ENCODE measurements at places on chromosomes 7 and 10.
A peak's percentile ranks its signal among the peaks of the same experiment; 100 is the strongest.

DNA sequence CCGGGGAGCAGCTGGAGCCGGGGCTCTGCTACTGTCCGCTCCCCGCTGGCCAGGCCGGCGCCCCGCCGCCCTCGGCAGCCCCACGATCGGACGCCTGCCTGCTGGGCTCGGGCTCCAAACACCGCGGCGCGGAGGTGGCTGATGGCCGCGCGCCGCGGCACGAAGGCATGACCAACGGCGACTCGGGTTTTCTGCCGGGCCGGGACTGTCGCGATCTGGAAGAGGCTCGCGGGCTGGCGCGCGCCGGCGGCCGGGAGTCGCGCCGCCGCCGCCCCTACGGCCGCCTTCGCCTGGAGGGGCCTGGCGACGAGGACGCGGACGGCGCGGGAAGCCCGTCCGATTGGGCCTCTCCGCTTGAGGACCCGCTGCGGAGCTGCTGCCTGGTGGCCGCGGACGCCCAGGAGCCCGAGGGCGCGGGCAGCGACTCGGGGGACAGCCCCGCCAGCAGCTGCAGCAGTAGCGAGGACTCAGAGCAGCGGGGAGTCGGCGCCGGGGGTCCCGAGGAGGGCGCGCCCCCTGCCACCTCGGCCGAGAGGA lies 570 bp downstream of the TBC1D12 start:
- no peak for DNase-seq

DNA sequence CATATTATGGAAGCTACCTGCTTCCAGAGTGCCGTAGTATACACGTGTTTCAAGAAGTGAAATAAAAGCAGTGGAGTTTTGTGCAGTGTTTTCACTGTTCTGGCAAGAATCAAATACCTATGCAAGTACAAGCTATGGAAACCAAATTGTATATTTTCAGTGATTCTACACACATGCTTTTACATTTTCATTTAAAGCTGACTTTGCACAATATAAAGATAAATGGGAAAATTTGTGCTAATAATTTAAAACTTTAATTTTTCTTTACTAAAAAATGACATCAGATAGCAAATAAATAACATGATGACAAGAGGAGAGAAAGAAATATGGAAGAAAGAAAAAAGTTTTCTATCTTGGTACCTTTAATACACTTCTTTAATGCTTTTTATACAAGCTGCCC lies 393.7 kb upstream of the NPVF start:
- no peak for DNase-seq

DNA sequence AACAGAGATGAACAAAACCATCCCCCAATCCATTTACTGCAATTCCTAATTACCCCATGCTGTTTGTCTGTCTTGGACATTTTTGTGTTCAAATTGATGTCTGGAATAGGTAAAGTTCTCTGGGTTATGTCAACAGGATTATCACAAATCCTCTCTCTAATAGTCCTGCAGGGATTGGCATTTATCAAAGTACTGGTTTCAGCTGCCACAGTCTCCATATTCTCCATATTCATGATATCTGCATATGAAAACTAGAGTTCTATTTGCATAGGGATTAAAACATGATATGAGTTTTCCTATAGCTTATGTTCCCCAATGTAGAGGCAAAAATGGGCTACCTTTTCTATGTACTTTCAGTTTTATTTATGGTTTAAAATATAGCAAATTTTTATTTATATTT lies 355.8 kb downstream of the ADRA2A start:
- DNase-seq = no peak

GRCh38 chr10:1137499-1138163 lies 81.4 kb downstream of the WDR37 start:
- DNase-seq = no peak

- DNase-seq = no peak
Measured at GRCh38 chr10:96863922-96864543, 31.9 kb downstream of the LCOR start.

GRCh38 chr7:109449760-109450159 lies 880.1 kb downstream of the DNAJB9 start:
- DNase-seq = no peak

GRCh38 chr7:140026935-140027334 lies 35.8 kb downstream of the PARP12 start:
- no peak for DNase-seq

- DNase-seq = no peak
Measured at GRCh38 chr10:30853066-30853465, 178.6 kb downstream of the ZNF438 start.

DNA sequence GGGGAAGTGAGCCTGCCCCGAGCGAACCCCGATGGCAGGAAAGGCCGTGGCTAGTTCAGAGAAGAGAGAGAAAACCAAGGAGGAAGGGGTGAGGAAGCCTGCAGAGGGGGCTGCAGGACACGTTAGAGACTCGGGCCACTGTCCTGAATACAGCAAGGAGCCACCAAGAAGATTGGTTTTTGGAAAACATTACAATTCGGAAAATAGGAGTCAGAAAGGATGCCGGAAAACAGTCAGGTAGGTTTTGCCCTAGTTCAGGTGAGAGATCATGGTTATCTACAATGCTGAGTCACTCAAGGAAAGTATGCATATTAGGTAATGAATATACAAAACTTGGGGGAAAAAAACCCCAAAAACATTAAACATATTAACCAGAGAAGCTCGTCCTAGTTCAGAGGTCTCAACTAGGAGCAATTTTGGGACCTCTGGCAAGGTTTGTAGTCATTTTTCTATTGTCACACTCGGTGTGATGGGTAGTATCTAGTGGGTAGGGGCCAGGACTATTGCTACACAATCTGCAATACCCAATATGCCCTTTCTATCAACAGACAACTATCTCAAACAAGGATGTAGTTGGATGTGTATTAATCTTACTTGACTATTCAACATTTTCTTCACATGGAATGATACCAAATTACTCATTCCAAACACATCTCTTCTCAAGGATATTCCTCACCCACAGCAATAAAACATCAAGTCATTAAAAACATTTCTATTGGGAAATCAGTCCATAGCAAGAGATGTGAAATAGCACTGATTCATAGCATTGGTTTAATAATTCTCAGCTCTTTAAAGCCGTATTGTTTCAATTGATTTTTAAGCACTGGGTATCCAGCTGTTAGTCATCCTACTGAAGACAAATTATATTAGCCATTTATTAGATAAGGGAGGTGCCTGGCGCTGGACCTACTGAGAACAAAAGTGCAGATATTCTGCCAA lies 74.4 kb upstream of the RSU1 start:
- DNase-seq = no peak

DNA sequence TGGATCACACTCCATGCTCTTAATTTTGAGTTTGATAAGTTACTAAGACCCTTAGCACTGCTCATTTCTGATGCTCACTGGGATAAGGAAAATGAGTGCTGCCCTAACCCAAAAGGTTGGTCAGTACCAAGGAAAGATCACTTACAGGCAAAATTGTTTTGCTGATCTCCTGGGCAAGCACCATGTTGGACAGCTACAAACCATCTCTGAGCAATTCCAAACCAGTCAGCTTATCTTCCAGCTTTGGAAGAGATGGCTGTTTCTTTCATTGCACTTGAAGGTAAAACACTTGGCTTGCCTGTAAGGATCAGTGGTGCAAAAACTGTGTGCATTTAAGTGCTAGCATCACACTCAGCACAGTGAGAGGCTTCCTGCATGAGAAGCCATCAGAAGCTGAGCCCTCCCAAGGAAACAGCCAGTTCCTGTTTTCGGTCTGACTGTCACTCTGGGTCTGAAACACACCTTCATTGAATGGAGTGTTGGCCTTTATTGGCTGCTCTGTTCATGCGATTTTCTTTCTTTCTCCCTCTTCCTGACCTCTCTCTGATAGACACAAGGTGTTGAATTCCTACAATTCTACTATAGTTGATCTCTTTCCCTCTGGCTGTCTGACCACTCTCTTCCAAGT lies 126.4 kb upstream of the GHITM start:
- no peak for DNase-seq

DNA sequence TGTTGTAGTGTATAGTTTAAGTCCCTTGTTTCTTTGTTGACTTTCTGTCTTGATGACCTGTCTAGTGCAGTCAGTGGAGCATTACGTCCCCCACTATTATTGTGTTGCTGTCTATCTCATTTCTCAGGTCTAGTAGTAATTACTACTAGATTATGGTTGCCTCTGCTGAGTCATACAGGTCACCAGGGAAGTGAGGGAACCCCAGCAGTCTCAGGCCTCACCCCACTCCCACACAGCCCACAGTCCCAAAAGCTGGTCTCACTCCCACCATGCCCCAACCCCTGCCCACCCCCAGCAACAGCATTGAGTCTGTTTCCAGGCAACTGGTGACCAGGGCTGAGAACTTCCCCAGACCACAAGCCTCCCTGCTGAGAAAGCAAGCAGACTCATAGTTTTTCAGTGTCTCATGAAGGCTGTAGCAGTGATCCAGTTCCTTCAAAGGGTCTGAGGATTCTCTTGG lies 88.0 kb downstream of the PLXDC2 start:
- DNase-seq = no peak

DNA sequence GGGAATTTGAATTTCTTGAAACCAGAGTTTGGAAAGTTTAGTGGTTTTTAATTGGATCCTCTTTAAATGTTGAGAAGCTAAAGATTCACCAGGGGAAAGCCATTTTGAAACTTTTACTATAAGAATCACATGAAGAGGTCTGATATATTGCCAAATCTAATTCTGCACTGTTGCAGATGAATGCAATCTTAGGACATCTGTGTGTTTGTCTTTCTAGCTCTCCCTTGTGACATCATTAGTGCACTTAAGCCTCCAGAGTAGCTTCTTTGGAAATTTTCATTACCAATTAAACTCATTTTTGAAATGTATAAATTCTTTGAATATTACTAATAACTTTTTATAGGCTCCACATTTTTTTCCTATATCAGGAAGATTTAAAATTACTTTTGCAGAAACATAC lies 160.2 kb downstream of the BICC1 start:
- no peak for DNase-seq

DNA sequence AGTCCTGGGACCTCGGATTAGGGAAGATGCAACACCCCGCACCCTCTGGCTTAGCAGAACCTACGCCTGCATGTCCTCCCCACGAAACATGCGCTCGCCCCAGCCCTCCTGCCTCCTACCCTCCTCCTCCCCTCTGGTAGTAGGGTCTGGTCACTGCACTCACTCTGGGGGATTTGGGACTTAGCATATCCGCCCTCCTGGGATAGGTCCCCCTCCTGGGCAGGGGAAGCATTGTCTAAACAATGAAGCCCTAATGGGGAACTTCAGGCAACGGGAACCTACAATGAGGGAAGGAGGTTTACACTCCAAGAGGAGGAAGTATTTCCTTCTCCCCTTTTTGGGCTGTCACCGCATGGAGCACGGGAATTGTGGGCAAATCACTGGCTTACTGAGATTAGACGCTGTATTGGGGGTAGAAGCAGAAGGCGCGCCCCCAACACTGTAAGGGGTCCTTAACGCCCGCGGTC lies 892 bp downstream of the CRHR2 start:
- DNase-seq = no peak

DNA sequence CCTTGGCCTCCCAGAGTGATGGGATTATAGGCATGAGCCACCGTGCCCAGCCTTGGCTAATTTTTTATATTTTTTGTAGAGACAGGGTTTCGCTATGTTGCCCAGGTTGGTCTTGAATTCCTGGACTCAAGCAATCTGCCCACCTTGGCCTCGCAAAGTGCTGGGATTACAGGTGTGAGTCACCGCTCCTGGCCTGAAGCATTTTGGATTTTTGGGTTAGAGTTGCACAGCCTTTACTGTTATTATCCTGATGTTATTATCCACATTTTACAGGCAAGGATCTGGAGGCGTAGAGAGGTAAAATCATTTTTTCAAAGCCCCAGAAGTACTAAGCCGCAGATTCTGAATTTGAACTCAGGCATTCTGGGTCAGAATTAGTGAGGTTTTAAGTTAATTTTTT lies 75.4 kb downstream of the TCF7L2 start:
- no peak for DNase-seq

- DNase-seq = no peak
Measured at GRCh38 chr7:154342971-154343633, 290.9 kb downstream of the DPP6 start.

DNA sequence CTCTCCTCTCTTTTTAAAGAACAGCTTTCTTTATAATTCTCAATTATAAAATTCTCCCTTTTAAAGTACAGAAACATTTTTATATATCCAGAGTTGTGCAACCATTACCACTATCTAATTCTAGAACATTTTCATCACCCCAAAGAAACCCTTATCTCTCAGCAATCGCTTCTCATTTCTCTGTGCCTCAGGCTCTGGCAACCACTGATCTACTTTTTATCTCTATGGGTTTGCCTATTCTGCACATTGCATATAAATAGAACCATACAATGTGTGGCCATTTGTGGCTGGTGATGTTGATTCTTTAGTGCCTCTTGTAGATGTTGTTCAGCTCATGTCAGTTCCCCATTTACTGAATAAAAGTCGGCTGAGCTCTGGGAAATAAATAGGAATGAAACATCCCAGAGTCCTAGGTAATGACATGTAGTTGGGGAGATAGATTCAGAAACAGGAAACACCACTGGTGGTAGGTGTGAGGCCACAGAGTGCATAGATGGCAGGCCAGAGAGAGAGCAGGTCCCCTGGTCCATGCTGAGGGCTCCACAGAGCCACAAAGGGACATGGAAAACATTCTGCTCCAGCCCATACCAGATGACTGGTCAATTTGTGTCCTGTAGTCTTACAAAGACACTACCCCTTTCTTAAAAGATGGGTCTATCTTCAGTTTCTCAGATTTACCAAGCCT lies 126.5 kb downstream of the PLPP4 start:
- DNase-seq = no peak

DNA sequence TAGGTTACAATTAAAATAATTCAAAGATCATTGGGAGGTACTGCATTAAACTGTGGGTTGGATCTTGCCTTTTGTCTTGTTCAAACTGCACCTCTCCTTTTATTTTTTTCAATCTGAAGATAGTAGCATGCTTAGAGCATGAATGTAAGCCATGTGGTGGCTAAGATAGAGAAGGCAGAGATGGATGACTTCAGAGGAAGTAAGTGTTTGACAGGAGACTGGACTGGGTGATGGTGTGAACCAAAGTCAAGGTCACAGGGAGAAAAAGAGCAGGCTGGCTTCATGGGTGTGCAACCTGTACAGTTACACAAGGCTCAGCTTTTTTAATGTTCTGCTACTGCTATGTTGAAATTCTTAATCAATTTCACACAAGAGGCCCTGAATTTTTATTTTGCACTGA lies 85.6 kb downstream of the ZEB1 start:
- DNase-seq = no peak

DNA sequence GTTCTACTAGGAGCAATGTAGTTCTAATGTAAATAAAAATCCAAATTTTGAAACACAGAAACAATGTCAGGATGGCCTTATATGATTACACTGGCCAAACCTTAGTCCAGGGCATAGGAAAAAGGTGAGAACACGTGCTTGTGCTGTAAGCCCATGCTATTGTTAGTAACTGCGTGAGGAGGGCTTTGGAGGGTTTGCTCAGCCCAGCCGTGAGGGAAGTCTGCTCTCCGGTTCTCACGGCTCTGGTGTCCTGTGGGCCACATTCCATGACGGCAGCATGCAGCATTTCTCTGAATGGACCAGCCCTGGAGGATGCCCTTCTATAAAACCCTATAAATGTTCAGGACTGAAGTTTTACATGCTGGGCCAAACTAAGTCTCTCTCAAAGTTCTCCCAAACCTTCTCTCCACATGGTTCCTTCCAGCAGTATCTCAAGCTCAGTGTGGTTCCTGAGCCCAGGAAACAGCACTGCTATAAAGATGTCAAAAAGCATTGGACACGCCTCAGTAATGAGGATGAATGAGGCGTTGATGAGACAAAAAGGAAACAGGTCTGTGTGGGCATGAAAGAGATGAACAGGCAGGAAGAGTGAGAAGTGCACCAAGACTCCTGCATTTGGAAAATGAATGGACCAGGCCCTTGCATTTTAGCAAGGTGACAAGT lies 174.8 kb upstream of the CDCA7L start:
- peak; percentile 58 for DNase-seq

GRCh38 chr10:119651514-119652360 lies 557 bp downstream of the BAG3 start:
- DNase-seq = no peak

- DNase-seq = no peak
Measured at GRCh38 chr7:45000093-45001032, at the start of gene CCM2. TSS of gene CCM2 (plus strand) at chr7:45000201. CDS start at chr7:45000334, 133 bp downstream.

All from SK-N-MC (cell line).